ENCODE measurements at places on chromosomes 6 and 20.

- DNase-seq, result no peak
Measured at GRCh38 chr6:62652692-62653328, 366.8 kb upstream of the KHDRBS2 start.

GRCh38 chr20:45701873-45702272 is at the start of gene WFDC13:
TSS of gene WFDC13 (plus strand) at chr20:45702038. CDS start at chr20:45702124, 86 bp downstream.
- DNase-seq, result no peak

DNA sequence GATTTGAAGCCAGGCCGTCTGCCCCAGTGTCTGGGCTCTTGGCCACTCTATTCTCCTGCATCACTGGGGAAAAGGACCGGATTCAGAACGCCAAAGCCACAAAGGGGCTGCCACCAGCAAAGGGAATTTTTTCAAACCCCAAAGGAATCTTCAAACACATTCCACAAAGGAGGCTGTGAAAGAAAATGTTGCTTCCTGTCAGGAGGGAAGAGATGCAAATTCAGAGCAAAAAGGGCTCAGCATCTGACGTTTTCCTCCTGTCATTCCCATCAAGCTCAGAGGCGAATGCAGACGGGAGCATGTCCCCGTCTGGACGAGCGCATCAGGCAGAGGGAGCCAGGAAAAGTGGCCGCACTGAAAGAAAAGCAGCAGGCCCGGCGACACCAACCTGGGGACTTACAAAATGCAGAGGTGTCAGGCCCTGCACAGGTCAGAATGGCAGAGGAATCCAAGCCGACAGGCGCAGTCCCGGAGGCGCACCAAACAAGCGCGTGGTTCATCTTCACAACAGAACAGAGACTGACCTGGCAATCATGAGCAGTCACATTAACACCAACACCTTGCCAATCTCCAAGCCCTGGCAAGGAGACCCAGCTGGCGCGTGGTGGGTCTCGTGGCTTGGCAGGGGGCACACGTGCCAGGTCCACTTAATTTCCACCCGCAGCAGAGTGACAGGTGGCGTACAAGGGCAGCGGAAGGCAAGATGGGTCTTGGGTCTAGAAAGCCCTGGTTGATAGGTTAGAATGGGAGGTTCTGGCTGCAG is 62.8 kb downstream of the GRM4 start:
- DNase-seq, result no peak

DNA sequence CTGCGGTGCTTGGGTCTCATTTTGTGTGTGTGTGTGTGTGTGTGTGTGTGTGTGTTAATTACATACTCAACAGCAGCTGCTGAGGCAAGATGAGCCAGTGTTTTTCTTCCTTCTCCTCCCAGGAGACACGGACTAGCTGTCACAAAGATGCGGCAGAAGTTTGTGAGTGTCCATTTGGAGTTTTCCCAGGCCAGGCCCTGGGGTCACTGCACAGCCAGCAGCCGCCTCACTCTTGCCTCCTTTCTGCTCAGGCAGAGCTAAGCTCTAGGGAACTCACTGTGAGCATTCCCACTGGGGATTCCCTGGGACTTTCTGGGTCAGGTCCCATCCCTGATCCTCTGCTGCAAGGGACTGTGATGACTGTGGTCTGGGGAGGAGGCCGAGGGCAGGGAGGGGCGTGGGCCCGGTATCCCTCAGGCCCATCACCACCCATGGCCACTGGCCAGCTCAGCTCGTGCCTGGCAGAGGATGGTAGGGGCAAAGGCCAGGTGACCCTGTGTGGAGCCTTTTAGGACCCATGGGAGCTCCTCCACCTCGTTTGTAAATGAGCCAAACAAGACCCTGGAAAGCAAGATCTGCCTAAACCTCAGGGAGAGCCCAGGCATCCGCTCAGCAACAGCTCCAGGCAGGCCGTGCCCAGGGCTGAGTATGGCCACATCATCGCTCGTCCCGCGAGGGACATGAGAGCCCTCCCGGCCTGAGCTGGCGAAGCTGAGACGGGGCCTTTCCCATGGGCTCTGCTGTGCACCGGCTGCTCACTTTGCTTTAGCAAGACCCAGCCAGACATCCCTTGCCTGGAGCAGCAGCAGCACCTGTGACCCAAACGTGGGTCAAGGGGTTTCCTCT is 102.0 kb downstream of the PSMB1 start:
- no peak for DNase-seq

GRCh38 chr6:2848851-2849250 is 7.2 kb upstream of the SERPINB1 start:
- peak; percentile 41 for DNase-seq

DNA sequence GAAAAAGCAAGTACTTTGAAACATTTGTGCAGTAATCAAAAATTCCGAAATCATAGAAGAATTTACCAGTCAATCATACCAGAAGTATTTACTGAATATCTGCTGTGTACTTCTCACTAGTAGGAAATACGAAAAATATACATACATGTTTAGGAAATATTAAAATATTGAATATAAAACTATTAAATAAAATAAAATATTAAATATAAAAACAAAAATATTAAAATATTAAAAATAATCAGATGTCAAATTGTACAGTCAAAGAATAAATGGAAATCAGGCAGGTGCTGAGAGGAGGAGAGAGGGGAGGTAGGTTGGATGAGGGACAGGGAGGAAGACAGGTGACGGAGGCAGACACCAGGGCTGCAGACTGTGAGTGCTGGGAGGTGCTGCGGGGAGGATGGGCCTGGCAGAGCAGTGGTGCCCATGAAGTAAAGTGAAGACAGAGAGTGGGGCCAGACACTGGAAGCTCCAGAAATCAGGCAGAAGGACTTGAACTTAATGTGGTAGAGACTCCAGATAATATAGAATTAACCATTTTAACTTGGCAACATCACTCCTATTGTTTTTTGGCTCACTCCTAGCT is 55.9 kb downstream of the PRKN start:
- DNase-seq, result no peak

- DNase-seq, result no peak
Measured at GRCh38 chr6:106448000-106448426, 87.5 kb downstream of the CRYBG1 start.

- no peak for DNase-seq
Measured at GRCh38 chr6:701700-702479, 9.0 kb upstream of the EXOC2 start.

DNA sequence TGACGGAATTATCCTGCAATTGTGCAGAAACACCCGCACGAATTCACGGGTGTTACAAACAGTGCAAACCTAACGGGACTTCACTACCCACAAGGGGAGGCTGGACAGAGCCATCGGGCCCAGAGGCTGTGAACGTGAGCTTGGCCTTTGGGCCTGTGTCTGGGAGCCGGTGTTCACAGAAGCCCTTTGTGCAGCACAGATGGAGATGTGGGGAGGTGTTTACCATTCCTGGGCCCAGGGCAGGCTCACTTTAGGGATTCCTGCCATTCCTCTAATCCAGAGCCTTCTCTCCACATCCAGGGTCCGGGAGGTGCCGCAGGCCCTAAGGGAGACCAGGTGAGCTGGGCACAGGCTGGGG is 15.0 kb downstream of the COL9A3 start:
- no peak for DNase-seq

GRCh38 chr6:124722141-124722878 is 239.9 kb upstream of the RNF217 start:
- DNase-seq, result no peak

- DNase-seq, result no peak
Measured at GRCh38 chr20:59210186-59210585, 46.6 kb downstream of the ZNF831 start.

DNA sequence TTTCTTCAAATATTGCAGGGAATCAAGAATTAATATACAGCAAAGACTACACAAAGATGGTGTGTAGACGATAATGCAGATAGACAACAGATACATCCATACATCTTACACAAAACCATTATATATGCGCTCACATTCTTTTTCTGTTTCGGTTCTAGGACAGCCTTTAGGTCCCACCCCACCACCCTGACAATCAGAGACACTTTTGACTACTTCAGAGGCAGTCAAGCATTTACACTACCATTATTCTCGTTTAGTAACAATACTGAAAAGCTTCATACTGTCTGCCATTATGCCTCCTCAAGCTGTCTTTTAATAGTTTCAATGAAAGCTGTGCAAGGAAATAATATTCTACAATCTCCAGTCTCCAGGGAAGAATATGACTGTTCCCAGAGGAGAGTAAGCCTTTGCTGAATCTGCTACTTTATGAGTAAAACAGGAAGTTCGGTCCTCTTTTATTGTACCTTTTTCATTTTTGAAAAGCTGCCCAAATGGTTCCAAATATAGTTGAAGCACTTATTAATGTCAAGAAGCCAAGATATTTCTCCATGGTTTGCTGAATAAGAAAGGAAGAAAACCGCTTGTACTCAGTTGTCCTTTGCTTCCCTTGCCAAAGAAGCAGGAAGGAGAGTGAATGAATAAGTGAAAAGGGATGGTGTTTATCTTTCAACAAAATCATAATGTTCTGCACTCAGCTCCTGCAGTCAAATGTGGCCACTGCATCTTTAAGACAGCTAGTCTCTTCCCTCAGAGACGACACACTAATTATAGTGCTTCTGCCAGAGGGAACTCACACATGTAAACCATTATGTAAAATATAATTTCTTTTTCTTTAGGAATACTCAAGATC is 468.3 kb downstream of the CDC5L start:
- no peak for DNase-seq

GRCh38 chr6:132115714-132116366 is 164.7 kb upstream of the CCN2 start:
- DNase-seq, result no peak

DNA sequence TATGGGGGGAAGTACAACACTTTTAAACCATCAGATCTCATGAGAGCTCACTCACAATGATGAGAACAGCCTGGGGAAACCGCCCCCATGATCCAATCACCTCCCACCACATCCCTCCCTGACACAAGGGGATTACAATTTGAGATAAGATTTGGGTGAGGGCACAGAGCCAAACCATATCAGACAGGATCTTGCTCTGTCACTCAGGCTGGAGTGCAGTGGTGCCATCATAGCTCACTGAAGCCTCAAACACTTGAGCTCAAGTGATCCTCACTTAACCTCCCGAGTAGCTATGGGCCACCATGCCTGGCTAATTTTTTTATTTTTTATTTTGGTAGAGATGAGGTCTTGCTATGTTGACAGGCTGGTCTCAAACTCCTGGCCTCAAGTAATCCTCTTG is 5.1 kb upstream of the IYD start:
- no peak for DNase-seq

- no peak for DNase-seq
Measured at GRCh38 chr6:12875051-12875450, 158.5 kb downstream of the PHACTR1 start.

DNA sequence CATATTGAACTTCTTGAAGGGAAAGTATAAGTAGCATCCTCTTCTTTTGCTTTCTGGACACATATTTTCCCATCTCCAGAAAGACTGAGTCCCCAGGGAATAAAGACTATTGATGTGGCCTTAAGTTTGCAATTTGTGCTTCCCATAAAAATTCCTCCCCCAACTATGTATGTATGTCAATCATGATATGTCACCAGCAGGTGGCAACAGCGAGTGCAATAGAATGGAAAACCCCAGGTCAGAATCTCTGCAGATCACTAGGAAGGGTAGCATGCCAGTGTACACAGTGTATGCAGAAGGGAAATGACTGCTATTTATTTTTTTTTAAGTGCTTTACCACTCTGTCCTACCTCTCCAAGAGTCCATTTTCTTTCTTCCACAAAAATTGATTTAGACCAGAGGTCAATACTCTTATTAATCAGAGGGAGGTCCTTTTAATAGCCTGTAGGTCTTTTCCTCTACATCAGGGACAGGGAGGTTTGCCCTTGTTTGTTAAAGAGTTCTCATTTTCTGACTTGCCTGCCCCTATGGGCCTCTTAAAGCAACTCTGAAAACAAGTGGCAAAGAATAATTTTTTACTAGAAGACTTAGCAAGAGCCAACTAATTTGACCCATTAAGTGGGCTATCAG is 61.4 kb downstream of the BMP2 start:
- DNase-seq, result no peak

DNA sequence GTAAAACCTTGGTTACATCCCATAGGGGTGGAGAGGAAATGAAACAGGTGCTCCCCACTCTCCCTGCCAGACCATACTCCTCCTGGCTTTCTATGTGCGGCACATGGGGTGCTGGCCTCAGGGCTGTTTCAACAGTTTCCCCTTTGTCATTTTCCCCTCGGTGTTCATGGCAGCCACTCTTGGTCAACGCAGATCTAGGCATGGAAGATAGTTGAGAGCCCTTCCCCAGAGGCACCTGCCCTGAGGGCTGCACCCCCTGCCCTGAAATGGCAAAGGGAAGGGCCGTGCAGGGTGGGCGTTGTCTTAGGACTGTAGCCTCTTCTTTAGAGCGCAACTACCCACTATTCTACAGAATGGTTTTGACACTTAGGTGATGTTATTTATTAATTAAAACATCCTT is 4.4 kb downstream of the CST1 start:
- no peak for DNase-seq

- DNase-seq, result no peak
Measured at GRCh38 chr20:17794400-17794799, 94.6 kb downstream of the BANF2 start.

GRCh38 chr6:91911945-91912344 is 1325.1 kb upstream of the MAP3K7 start:
- DNase-seq, result no peak

- no peak for DNase-seq
Measured at GRCh38 chr6:160730911-160731310, 28.9 kb downstream of the PLG start.

DNA sequence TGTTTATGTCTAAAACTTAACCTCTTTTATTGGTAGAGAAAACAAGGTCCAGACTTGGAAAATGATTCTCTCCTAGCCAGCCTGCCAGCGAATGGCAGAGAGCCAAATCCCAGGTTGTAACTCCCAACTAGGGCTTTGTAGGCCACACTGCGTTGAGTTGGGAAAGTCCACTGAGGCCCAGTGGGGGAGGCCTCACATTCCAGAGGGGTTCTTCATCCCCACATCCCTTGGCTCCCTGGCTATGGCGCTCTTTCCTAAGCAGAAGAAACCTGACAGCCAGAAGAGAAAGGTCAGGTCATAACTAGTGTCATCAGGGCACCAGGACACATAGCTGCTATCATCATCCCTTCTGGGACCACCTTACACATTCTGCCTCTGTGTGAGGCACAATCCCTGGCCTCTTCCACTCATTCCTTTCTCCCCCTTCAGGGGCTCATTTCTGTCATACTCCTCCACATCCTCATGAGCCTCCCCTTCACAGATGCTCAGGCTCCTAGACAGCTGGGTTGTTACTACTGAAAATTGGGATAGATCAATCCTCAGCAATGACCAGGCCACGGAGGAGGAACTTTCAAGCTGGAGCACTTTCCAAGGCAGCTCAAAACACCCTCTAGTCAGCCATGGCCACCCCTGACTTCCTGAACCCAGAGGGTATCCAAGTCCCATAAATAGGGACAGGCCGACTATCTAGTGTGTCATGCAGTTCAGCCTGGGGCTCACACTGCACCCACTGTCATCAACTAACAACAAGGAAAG is 48.6 kb downstream of the TCP11 start:
- no peak for DNase-seq
